ENCODE measurements at places on chromosomes 11 and 22.

DNA sequence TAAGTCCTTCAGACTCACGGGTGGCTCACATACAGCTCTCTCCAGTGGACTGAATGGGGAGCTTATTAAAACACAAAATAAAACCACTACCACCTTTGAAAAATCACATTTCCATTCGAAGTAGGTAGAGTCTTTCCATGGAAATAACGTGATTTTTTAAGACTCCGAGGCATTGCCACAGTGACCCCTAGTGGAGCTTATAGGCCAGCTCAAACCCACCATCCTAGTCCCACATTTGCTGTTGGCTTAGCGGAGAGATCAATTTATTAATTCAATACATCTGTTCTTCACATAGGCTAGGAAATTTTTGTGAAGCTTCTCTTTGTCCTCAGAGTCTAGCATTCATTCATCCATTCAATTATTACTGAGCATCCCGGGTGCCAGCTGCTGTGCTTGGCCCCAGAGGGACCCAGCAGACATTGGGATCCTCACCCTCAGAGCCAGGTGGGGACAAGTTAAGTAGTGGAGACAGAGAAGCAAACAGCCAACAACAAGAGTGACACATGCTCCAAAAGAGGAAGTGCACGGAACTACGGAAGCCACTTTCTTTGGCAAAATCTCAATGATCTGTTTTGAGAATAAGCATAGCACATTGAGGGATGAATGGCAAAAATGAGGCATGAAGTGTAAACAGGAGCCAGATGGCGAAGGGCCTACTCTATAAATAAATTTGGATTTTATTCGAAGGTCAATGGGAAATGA, 10.2 kb upstream of the P4HA3 start:
- DNase-seq = peak; percentile 27

- no peak for DNase-seq
These were observed 287.0 kb downstream of the DYNC2H1 start for GRCh38 chr11:103396237-103396636.

DNA sequence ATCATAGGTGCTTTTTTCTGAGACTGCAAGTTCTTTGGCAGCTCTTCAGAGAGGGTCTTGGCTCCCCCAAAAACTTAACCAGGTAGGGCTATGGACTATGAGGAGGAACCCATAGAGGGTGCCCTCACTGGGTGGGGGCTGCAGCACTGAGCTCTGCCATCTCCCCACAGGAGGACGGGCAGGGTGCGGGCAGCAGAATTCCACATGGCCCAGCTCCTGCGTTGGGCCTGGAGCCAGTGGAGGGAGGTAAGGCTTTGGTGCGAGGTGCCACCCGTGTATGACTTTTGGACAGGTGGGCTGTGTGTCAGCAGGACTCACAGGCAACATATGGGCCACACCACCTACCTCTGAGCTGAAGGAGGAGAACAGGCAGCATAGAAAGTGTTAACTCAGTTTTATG, 58.4 kb downstream of the PISD start:
- DNase-seq = no peak

DNA sequence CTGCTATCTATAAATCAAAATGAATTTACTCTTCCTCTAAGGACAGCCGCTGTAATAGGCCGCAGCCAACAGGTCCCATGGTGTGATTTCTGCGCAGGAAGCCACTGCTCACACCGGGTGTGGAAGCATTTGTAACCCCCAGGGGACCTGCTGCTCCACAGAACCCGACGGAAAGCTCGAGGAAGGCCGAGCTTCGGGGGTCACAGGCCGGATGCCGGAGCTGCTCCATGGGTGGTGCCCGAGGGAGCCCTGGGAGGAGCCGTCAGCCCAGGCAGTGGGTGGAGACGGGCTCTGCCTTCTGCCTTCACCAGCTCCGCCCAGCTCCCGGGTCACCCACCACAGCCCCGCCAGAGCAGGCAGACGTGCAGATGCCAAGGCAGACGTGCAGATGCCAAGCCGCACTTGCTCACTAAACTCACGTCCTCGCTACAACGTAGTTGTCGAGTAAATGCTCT, 63.5 kb downstream of the BRD1 start:
- no peak for DNase-seq

DNA sequence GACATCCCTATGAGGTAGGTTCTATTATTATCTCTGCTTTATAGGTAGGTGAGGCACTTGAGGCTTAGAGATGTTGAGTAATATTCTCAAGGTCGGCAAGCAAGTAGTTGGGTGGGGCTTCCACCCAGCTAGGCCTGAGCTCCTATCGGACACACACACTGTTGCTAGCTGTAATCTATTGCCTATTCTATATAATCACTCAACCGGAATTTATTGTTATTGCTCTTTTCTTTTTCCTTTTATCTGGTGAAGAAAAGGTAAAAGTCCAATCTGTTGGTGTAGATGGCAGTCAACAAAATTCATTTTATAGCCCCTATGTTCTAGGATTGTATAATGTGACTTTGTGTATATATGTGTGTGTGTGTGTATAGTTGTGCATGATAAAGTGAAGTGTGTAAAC, 3.4 kb downstream of the OR9Q2 start:
- no peak for DNase-seq

DNA sequence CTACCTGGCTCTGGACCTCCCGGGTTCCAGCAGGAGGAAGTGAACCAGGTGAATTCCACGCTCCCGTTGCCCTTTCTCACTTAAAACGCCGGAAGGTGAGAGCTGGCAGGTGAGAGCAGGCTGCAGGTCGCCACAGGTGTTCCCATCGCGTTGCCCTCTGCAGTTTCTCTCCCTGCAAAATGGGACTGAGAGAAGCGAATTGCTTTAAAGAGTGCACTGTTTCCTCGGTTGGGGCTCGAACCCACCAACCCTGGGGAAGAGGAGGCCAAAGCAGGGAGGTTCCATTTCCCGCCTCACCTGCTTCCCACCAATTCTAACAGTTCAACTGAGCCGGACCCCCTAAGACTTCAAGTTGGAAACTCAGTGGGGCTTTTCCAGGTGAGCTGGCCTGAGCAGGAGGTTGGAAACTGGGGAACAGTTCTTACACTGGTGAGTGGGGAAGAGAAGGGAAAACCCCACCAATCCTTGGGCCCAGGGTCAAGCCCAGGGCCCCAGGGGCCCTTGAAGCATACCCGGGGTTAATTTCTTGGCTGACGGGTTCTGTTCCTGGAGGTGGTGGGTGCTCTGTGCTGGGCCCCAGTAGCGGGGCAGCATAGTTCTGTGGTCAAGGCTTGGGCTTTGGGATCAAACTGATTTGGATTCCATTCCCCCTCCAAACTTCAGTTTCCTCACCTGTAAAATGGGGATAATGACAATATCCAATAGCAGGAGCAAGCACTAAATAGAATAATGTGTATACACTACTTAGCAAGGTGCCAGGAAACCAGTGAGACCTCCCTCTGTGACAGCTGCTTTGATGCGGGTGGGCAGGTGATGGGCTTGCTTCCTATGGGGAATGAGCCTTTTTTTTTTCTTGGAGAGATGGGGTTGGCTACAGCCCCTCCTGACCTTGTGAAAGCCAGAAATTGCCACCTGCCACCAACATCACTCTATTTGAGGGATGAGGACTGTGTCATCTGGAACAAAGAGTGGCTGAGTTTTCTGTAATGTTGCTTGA, 788 bp downstream of the CD82 start:
- no peak for DNase-seq

- peak; percentile 84 for DNase-seq
These were observed at the start of gene FXYD6 for GRCh38 chr11:117876341-117877119. Gene FXYD6 (minus strand): TSS chr11:117876658. CDS start chr11:117842776, 33,882 bp downstream.

- no peak for DNase-seq
These were observed 192.6 kb downstream of the HIPK3 start for GRCh38 chr11:33449798-33450197.

DNA sequence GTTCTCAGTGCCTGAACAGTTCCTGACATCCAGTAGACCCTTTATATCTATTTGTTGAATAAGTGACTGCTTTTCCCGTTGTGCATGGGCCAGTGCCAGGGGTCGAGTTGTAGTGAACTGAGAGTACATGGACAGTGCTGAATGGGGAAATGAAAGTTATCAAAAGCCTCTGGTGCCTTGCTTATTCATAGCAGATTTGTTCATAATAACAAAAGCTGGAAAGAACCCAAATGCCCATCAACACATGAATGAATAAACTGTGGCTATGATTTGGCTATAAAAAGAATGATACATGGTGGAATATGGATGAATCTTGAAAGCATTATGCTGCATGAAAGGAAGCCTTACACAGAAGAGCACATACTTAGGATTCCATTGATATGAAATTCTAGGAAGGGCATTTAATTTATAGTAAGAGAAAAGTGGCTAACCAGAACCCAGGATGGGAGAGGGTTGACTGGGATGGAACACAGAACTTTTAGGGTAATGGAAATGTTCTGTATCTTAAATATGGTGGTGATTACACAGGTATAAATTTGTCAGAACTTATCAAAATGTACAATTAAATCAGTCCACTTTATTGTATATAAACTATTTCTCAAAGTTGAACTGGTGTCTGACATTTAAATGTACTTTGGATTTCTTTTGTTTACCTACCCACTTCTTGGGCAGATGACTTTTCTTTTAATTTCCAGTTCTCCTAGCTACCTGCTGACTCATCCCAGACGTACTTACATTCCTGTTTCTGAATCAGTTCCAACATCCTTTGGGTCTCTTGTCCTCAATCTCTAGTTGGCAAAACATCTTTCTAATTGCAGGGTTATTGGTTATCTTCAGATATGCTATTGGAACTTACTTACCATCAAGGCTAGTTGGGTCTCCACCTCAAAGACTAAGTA, 42.8 kb downstream of the PACS1 start:
- DNase-seq = no peak

- peak; percentile 88 for DNase-seq
These were observed 7.6 kb downstream of the CARS1 start for GRCh38 chr11:3049430-3050243.

DNA sequence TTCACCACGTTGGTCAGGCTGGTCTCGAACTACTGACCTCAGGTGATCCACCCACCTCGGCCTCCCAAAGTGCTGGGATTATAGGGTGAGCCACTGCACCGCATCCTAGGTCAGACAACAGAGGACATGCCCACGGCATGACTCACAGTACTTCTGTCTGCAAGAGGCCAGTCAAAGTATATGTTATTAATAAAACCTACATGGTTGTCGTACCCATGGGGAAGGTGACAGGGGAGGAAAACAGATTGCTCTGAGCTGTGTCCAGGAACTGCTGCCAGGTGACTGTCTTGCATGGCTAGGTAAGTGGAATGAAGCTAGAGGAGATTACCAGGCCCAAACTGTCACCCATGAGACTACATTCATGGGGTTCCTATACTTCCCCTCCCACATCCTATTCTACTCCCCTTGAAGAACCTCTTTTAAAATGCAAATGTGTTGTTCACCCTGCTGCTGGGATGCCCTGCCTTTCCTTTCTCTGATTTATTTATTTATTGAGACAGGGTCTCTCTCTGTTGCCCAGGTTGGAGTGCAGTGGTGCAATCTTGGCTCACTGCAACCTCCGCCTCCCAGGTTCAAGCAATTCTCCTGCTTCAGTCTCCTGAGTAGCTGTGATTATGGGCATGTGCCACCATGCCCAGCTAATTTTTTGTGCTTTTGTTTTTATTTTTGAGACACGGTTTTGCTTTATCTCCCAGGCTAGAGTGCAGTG, 2.0 kb upstream of the NLRX1 start:
- no peak for DNase-seq

All from WERI-Rb-1 (cell line).